ENCODE measurements at places on chromosomes 2 and 18. TPM values are rescaled to one million over a fixed set of nuclear protein-coding genes. Genes with fewer than 3 reads are reported as not detected.

NTSR2 gene
- not detected for total RNA-seq

ERFE gene
- 0.23 TPM for total RNA-seq

DNA sequence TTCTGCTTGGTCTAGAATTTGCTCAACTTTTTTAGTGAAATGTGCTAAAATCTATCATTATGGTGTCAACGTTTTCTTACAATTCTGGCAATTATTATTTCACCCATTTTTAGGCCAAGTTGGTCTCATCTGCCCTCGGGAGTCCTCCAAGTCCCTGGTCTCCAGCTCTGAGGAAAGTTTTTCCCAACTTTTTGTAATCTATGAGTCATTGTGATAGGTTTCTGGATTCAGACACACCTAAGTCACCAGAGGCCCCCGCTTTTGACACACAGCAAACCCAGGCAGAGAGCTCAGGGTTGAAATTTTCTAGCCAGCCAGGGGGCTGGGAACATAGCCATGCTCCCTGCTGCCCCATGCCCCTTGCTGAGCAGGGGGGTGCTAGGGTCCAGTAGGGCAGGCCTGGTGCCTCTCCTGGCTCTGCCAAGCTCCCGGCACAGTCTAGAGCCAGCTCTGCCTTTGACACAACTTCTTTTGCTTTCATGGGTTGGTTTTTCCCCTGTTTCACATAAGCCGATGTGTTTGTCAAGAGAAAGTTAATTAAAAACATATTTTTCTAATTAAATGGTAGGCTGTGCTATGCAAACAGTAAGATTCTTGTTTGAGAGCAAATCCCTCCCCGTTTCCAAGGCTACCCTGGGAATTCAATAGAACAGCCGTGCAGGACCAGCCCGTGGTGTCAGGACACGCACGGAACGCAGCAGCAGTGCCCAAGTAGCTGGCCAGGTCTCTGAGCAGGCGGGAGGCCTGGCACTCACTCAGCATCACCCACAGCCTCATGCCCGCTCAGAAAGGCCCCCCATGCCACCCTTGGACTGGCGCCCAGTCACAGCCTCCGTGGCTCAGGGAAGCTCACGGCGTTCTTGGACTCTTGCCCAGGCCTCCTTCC lies 25.5 kb upstream of the SNED1 start:
- peak; percentile 59 for DNase-seq
- no peaks in the 10 kb centered on the region for H3K36me3 ChIP-seq
- no peak overlapping the region for H3K27ac ChIP-seq
- H3K4me1 ChIP-seq, result no peaks in the 10 kb centered on the region

LDLRAD4 gene
- total RNA-seq, result 25.2 TPM

DNA sequence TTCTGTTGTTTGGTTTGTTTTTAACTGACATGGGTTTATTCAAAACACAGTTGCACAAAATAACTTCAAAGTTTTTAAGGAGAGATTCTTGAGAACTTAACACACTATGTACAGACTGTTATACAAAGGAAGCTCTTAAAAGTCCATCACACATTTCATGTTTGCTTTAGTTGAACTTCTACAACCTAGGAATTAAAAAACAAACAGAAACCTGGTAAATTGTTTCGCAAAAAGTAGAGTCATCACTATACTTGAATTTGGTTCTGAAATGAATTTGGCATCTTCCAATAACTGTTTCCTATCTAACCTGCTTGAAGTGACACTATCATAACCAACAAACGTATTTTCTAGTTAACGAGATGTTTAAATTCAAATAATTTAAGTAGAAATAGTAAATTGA lies 21.8 kb downstream of the TRIP12 start:
- no peak overlapping the region for H3K27ac ChIP-seq
- DNase-seq, result no peak
- peaks cover 4% of the 10 kb centered on the region for H3K36me3 ChIP-seq

PKDCC gene
- total RNA-seq, result 22.7 TPM

GRCh38 chr2:201182650-201183364 lies at the start of gene CASP10:
Gene CASP10 (plus strand): TSS chr2:201183141. CDS start chr2:201185778, 2,637 bp downstream.
- no peaks in the 10 kb centered on the region for H3K27me3 ChIP-seq
- no peaks in the 10 kb centered on the region for H3K4me1 ChIP-seq
- no peak for DNase-seq

Data from heart left ventricle (tissue), 16 donors.